KG1 (cell line): ENCODE measurements at places on chromosomes 3 and 15.

- no peak for DNase-seq
Measured at GRCh38 chr3:119779731-119780383, 2.0 kb upstream of the NR1I2 start.

DNA sequence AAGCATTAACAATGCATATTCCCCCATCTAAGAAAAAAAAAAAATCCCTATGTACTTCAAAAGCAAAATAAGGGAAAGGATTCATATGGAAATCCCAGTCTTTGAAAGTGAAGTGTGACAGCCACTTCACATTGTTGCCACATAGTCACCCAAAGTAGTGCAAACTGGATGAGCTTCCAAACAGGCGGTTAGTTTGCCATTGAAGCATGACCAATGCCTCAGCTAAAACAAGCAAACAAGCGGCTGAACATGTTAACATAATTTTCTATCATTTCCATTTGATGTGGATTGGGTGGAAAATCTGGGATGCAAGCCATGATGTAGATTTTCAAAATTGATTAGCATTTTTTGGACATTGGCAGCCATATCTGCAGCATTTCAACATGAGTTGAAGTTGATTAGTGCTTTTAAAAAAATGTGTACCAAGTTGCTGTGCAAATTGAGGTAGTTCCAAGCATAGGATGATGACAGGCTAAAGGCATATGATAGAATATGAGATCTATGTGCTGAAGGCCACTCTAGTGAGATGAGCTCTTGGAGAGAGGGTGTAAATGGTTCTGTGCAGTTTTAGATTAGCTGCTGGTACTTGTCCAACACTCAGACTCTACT, 405.2 kb downstream of the NR2F2 start:
- no peak for DNase-seq

DNA sequence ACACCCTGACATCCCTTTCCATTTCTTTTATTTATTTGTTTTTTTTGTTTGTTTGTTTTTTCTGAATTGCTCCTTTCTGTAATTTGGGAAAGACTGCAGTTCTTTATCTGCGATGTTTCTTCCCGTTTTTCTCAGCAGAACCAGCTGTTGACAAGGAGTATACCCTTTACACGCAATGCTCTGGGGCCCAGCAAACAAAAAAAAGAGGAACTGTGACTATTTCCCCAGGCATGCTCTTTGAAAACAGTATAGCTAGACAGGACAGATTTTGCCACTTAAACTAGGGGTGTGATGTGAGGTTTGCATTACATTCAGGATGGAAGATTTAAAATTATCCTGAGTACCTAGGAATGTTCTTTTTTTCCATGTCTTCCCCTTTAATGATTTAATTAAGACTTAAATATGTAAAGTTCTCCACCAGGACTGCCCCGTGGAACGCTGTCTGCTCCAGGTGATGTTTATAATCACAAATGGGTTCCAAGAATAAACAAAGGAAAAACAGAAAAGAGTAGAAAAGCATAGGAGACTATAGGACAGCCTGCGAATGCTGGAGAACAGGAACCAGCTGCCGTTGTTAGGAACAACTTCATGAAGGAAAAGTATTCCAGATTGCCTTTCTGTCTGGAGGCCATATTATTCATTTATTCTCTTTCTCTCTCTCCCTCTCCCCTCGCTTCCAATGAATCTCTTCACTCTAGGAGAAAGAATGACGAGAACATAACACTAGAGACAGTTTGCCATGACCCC, 43.3 kb downstream of the TGFBR2 start:
- DNase-seq = peak; percentile 31

GRCh38 chr3:34547297-34547920, 749.0 kb downstream of the PDCD6IP start:
- no peak for DNase-seq
